Mammary epithelial cell (primary cell): ENCODE measurements at places on chromosomes 6 and 20.

DNA sequence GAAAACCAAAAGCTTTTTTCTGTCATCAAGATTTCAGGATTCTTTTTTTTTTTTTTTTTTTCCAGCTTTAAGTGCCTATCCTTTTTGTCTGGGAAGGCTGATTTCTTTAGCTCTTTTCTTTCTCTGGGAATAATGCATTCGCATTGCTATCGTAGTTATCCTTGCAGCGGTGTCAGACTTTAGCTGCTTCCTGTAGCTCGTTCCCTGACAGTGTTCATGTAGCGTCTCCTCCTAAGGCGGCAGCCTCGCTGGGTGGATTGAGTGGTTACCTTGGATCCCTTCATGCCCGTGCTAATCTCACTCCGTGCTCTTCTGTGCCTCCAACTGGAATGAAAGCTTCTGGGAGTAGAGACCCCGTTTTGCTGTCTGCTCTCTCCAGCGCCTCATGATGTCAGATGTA lies 43.1 kb downstream of the UST start:
- DNase-seq: no peak

GRCh38 chr6:15343490-15344191 lies 97.8 kb downstream of the JARID2 start:
- no peak for DNase-seq

GRCh38 chr6:114195027-114195365 lies 147.8 kb downstream of the HS3ST5 start:
- no peak for DNase-seq

DNA sequence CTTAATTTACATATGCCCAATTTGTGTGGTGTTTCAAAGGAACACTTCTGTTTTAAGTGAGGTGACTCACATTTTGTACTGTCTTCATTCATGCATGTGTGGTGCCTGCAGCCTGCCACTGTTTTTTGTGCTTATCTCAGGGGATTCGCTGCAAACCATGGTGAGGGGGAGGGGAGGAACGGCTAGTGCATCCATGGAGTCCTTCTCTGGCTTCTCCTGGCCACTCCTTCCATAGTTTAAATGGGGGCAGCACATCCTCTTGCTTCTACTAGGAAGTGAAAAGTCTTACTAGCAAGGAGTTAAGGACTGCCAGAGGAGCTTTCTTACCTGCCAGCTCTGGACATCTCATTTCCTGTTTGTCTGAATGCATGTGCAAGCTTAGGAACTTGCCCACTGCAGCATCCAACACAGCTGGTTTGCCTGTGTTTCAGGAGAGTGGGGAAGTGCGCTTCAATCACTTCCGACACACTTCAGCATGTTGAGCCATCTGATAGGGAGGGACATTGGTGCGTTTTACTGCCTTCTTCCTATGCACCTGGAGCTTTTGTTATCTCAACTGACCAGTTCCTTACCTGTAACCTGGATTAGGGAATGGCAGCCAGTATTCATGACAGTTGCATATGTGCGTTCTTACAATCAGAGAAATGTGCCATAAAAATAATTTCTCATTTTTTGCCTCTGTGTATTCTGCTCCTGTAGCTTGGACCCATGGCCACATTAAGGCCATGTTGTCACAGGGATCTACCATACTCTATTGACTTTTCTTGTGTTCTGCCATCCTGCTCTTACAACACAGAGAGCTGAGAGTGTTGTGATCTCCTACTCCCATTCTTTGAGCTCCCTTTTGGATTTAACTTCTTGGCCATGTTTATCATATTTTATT lies 211.3 kb downstream of the ARID1B start:
- DNase-seq: peak; percentile 35

DNA sequence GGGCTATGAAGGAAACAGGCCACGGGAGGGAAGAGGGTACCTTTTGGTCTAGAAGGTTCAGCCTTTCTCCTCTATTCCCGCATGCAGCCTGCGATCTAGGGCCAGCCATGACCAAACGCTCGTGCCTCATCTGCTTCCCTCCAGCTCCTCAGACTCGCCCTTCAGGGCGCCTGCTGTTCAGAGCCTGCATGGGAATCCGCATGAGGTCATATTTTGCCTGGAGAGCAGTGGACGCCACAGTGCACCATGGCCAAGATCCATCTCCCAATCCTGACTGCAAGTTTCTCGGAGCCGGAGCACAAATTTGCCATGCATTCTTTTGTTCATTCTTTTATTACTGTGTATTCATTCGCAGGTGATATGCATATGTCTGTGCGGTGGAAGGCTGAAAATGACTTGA lies 608.1 kb downstream of the QKI start:
- DNase-seq: no peak

DNA sequence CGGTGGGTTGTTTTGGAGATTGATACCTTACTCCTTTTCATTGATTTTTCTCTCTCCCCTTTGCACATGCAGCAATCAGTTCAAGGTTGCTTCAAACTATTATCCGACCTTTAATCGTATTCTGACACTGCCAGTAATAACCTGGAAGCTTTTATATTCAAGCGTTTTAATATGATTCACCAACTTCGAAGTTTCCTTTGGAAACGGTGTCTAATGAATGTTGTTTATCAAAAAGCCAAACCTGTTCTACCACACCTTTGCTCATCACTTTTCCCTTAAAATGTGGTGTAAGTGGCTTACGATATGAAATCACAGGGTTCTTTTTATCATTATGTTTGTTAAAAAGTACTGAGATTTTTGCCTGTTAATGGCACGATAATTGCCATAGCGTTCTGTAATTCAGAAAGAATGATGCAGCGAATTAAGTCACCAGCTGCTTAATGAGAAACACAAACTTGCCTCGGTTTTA lies 660 bp downstream of the STXBP5 start:
- peak; percentile 48 for DNase-seq

DNA sequence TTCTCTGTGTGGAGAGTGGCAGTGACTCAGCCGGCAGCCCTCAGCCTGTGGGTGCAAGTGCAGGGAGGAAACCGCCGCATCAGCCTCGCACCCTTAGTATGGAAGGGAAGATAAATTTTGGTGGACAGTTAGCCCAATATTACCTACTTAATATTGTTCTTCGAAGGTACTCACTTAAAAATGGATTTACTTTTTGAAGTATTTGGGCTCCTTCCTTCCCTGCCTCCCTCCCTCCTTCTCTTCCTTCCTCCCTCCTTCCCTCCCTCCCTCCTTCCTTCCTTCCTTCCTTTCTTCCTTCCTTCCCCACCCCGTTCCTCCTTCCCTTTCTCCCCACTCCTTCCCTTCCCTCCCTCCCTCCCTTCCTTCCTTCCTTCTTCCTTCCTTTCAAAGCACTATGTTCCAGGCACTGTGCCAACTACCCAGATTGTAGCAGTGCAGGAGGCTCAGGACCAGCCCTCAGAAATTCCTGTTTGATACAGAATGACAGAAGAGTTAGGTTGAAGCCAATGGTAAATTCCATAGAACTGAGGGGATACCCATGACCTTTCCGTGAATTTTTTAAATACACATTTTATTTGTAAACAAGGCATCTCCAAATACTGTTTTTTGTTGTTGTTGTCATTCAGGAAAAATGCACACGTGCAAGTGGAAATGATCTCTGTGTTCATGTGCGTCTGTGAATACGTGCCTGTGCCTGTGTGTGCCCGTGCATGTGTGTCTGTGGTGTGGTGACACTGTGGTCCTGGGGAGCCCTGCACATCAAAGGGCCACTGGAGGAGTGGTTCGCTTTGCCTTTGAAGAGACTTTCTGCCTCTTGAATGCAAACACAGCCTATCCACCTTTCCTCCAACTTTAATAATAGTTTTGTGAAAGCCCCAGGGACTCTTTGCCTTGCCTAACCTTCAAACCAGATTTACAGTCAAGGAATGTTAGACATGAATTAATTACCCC lies 141.7 kb downstream of the EDN3 start:
- no peak for DNase-seq

GRCh38 chr20:8216375-8217200 lies 84.5 kb downstream of the PLCB1 start:
- DNase-seq: no peak

DNA sequence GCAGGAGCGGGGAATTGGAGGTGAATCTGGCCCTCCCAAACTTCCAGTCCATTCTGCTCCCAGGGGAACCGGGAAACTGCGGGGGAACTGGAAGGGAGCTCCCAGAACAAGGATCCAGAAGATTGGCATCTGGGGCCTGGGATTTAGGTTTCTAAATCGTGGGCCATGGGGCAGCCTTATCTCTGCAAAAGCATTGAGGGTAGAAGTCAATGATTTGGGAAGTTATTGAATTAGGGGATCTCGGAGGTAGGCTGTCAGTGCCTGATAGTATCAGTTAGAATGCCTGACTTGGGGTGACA lies 45.1 kb downstream of the HNF4A start:
- no peak for DNase-seq

DNA sequence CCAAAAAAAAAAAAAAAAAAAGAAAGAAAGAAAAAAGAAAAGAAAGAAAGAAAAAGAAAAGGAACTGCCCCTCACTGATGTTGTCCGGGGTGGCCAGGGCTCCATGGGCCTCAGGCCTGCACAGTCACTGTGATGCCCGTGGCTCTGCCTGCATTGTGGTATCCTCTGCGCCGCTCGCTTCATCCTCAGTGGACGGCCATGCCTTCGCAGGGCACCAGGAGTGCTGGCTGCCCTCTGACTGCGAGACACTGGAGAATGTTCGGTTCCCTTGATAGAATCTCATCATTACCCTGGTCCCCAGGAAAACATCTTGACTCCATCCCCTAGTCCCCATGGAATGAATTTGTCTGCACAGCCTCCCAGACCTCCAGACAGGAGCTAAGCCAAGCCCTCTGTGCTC lies 61.7 kb downstream of the TMEM242 start:
- no peak for DNase-seq

DNA sequence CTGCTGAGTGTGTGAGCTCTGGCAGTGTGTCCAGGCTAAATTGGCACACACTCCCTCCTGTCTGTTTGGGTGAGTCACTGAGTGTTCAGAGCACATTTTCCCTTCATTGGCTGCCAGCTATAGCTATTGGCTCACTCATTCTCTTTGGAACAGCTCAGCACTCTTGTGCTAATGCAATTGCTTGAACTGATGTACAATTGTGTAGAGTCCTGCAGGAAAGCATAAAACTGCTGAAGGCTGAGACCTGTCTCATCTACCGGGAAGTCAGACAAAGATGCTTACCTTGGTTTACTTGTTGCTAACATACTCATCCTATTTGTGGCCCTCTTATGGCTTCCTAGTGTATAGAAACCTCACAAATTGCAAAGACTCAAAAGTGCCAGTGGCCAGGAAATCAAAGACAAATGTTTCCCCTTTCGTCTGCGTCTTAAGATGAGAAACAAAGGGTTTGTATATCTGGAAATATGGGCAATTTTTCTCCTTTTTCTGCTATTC lies 351.0 kb downstream of the BCKDHB start:
- peak; percentile 94 for DNase-seq

GRCh38 chr6:104484626-104485025 lies 375.1 kb downstream of the HACE1 start:
- no peak for DNase-seq

GRCh38 chr6:163834226-163834970 lies 419.9 kb downstream of the QKI start:
- DNase-seq: no peak

GRCh38 chr6:28696682-28697081 lies 171.0 kb downstream of the GPX5 start:
- DNase-seq: no peak

DNA sequence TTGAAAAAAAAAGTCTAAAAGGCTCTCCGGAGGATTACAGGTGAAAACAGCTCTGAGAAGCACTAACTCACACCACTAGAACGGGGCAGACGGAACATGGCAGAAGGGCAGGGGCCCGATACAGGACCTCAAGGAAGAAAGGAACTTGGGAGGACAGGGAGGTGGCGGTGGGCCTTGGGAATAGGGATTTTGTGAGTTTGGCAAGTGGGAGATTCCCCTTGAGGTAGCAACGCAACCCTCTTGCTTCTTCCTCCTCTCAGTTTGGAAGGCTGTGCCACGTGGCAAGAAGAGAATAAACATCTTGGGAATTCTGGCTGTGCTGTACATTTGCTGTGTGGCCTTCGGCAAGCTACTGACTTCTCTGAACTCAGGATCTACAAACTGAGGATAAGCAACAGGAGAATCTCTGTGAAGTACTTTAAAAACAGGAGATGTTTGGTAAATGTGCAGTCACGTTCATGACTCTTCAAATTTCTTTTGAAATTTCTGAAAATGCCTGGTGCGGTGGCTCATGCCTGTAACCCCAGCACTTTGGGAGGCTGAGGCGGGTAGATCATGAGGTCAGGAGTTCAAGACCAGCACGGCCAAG lies 220.8 kb downstream of the BCAS1 start:
- DNase-seq: no peak

DNA sequence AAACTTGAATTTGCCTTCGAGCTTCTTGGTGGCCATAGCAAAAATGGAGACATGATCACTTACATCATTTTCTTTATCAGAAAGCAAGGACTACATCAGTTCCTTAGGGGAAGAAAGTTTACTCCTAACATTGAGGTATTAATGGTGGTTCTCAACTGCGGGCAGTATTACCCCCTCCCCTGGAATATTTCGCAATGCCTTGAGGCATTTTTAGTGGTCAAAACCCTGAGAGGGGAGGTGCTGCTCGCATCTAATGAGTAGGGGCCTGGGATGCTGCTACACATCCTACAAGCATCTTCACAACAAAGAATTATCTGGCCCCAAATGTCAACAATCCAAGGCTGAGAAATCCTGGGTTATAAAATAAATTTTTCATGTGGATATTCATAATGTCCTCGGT lies 222.2 kb upstream of the TSHZ2 start:
- DNase-seq: no peak

GRCh38 chr20:47428851-47429336 lies 72.4 kb upstream of the ZMYND8 start:
- DNase-seq: no peak

- DNase-seq: no peak
These were observed 3.3 kb downstream of the KCNS1 start for GRCh38 chr20:45097485-45098102.

- DNase-seq: no peak
These were observed 10.7 kb upstream of the TP53INP2 start for GRCh38 chr20:34693414-34693813.

DNA sequence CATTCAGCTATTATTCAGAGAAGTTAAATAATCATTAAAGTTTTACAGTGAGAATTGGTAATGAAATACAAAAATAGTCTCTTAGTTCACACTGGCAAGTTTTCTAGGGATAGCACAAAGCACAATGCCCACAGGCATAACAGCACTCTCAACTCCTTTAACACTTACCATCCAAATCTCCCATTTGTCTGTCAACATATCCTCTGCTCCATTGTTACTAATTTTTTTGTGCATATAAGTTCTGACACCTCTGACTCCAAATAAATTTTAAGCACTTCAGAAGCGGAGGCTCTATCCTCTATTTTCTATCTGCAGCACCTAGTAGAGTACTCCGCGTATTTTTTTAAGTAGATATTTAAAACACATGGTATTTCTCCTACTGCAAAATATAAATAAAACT lies 15.6 kb upstream of the RSPO3 start:
- DNase-seq: no peak

- no peak for DNase-seq
These were observed 70.3 kb downstream of the ATG5 start for GRCh38 chr6:106255306-106255705.

DNA sequence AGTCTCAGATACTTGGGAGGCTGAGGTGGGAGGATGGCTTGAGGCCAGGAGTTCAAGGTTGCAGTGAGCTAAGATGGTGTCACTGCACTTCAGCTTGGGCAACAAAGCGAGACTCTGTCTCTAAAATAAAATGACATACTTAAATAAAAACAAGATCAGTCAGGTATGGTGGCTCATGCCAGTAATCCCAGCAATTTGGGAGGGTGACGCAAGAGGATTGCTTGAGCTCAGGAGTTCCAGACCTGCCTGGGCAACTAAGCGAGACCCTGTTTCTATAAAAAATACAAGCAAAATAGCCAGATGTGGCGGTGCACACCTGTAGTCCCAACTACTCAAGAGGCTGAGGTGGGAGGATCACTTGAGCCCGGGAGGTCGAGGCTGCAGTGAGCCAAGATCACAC lies 149.6 kb downstream of the ZFP64 start:
- no peak for DNase-seq

GRCh38 chr6:154757352-154758050 lies 24.3 kb downstream of the SCAF8 start:
- DNase-seq: peak; percentile 43
